CD8-positive, alpha-beta T cell (primary cell): ENCODE measurements at places on chromosomes 6 and 20.

DNA sequence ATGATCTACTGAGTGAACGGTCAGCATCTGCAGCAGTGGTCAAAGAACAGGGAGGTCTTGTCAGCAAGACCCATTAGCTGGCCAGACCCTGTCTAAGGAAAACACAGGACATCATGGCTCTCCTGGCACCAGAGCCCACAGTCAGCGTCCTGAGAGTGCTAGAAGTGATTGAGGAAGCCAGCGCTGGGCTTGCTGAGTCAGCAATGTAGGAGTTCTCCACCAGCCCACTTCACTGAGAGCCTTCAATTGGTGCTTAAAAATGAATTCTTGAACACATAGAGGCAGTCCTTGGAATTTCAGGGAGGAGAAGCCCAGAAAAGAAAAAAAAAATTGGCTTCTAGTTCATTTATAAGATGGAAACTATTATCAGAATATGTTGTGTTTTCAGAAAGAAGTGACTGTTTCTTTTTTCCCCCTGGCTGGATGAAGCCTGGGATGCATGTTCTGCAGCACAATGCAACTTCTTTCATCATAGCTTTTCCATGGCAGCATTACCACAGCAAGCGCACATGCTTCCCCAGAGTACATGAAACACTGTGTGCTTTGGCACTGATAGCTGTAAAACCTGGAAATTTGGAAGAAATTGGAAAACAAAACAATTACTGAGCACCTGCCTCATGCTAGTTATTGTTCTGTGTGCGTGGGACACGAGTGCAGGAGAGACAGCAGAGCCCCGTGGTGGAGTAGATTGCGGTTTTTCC is 899.9 kb downstream of the C6orf118 start:
- no peak for DNase-seq

GRCh38 chr6:137866200-137866913 is 702 bp upstream of the TNFAIP3 start:
- no peak for DNase-seq

- DNase-seq: no peak
Observed at GRCh38 chr6:162493917-162494316, 233.6 kb downstream of the PRKN start.

GRCh38 chr6:134003542-134003951 is 48.9 kb downstream of the SLC2A12 start:
- DNase-seq: no peak

DNA sequence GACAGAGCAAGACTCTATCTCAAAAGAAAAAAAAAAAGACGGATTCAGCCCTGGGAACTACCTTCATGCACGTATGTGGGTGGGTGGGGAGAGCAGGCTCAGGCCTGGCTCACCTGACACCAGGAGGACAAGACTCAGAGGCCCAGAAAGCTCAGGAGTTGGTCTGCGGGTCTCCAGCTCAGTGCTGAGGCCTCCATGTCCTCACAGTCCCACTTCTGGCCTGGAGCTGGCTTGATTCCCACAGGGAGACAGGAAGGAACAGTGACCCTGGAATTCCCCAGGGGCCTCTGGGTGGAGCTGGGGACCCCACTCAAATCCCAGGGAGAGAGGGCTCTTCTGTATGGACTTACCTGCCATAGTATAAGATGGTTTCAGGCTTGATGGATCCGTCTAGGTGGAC is 15.6 kb downstream of the ADA start:
- DNase-seq: no peak

- DNase-seq: no peak
Observed at GRCh38 chr6:156336733-156337132, 440.4 kb upstream of the ARID1B start.

GRCh38 chr6:112636650-112637262 is 289.6 kb downstream of the RFPL4B start:
- DNase-seq: no peak

- no peak for DNase-seq
Observed at GRCh38 chr6:113763311-113763766, 93.8 kb upstream of the MARCKS start.

GRCh38 chr6:35905841-35906498 is 14.9 kb downstream of the SRPK1 start:
- no peak for DNase-seq

DNA sequence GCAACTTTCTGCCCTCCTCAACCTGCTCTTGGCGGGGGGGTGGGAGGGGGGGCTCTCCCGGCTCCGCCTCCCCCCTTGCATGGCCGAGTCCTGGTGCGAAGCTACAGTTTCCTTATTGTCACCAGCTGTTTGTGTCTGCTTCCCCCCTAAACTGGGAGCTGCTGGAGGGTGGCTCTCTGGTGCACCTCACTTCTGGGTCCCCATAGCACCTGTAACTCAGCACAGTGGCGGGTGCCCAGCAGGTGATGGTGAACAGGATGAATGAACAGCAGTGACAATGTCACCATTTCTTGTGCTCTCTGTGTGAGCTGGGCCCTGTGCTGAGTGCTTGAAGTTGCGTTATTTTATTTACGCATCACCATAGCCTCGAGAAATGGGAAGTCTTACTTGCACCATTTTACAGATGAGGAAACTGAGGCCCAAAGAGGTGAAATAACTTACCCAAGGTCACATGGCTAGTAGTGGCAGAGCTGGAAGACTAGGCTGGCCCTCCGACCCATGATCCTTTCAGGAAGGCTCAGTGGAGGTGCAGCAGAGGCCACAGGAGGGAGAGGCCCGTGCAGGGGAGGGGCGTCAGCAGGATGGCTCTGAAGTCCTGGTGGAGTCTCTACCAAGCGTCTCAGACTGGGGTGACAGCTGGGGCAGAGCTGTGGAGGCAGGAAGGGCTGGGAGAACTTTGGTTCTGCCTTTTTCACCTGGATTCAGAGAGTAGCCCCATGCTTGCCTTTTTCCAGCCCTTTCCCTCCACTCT is 41.8 kb downstream of the SRC start:
- no peak for DNase-seq

- DNase-seq: no peak
Observed at GRCh38 chr20:48034751-48035150, 249.5 kb upstream of the SULF2 start.

- DNase-seq: no peak
Observed at GRCh38 chr6:67952121-67952520, 683.0 kb upstream of the ADGRB3 start.

DNA sequence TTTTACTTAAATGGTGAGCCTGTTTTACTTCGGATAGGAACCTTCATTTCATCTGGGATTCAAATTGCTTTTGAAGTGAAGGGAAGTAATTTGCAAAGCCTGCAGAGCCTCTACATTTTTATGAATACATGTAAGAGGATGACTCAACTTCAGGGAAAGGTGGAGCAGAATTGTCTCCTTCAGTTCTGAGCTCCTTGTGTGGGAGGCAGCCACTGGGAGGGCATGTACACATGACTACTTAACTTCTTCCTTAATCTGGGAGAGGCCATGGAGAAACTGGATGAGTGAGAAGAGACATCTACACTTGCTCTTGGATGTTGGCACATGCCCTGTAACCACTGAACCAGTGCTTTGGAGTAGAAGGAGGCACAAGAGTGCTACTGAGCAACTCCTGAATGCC is 145.1 kb upstream of the NRSN1 start:
- DNase-seq: no peak

GRCh38 chr6:52594221-52594620 is 17.4 kb upstream of the TRAM2 start:
- no peak for DNase-seq

GRCh38 chr6:45590226-45590625 is 212.5 kb upstream of the SUPT3H start:
- DNase-seq: no peak

DNA sequence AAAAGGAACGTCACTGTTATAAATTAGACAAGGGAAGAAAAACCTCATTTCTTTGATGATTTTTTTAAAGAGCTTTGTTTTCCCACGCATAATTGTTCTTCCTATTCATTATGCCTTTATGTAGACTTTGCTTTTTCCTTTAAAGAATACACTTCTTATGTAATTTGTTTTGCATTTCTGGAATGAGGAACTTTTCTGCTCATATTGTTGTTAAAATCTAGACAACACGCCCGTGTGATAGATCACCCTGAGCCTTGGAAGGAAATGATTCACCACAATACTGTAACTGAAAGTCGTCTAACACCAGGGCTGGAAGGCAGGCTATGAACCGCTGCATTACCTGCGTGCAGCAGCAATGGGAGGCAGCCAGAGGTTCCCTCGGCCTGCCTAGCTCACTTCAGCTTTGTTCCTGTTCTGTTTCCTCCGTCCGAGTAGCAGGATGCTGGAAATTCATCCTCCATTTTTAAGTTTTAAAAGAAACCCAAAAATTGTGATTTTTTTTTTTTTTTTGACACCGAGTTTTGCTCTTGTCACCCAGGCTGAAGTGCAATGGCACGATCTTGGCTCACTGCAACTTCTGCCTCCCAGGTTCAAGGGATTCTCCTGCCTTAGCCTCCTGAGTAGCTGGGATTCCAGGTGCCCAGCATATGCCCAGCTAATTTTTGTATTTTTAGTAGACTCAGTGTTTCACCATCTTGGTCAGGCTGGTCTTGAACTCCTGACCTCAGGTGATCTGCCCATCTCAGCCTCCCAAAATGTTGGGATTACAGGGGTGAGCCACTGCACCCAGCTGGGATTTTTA is 49.6 kb upstream of the ZNF217 start:
- peak; percentile 88 for DNase-seq

DNA sequence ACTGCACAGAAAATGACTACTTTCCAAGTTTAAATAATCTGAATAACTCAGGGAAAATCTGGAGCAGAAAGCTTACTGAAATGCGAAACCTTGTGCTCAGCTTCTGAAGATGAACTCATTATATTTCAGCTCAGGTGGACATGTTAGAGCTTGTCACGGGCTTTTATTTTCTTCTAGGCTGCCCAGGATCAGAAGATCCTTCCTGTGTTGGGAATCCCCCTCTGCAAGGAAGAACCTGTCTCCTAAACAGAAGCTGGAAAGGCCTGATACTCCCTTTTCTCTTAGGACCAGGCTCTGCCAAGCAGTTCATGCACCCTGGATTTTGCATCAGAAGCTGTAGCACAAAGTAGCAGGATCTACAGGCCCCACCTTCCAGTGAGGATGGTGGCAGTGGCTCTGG is 5.1 kb upstream of the SLC2A12 start:
- no peak for DNase-seq

DNA sequence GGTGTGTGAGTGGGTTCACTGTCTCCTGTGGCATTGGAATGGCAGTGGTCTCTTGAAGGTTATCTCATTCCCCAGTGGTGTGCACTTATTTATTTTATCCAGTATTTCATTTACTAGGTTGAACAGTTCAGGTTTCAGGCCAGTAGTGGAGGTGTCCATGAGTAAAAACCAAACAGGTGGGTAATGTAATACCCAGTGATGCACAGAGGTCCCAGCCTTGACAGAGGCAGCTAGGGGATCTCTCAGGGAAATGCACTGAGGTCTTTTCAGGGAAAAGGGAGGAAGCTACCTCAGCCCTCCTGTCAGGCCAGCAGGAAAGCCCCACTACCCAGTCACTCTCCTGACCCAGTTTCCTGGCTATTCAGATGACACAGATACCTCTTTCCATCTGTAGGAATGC is 403.6 kb downstream of the UTRN start:
- no peak for DNase-seq

DNA sequence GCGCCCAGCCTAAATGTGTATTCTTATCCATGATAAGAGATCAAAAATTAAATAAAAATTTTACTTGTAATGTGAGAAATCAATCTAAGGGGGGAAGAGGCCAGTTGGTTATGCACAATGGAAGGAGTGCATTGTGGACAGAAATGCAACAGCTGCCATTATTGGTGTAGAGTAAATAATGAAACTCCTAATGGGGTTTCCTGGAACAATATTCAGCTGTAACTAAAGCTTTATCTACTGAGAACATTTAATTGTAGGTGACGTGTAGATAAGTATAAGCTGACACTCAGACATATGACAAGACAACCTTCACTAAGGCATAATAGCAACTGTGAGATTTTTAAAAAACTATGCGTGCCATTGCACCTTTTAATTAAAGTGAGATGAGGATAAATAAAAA is 71.4 kb downstream of the CEP57L1 start:
- DNase-seq: no peak

DNA sequence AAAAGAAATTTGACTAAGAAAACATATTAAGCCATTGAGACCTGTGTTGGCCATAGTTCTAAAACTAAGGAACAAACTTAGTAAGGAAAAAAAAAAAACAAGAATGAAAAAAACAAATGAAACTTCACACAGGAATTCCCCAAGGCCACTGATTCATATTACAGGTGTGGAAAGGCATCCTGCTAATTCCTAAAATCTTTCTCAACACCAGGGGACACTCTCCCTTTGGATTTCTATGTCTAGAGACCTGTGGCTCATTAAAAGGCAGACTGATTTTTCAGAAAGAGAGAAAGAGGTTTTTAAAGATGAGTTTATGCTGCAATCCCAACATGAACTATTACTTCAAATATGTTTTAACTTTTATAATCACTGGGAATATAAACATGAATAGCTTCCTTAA is at the start of gene OR12D1:
Gene OR12D1 (plus strand): TSS at position 341 of the 400 bp plus-strand sequence.
- no peak for DNase-seq

DNA sequence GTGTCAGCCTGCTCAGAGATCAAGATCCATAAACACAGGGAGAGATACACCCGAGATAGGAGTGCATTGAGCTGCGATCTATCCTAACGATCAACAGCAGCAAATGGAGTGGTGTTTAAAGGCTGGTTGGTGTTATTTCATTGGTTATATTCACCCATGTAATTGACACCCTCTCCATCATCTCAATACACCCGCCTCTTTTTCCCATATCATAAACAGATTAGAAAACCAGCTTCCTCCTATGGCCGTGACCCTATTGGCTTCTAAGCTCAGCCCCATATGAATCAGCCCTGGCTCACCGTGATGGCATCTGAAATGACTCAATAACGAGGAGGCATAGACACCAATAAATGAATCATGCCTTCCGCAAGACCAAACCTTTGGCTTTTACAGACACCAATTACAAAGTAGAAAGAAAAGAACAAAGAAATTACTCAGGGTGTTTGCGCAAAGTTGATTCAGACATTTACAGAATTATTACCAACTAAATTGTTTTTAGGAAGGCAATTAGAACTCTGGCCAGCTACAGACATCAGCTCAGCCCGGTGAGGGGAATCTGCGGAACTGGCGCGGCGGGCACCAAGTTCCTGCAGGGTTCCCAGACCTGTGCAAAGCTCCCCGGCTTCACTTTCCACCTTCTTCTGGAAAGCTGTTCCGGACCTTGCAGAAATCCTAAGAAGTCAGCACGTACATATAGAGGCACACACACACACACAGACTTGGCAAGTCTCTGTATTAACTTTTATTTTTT is 11.5 kb downstream of the PMEPA1 start:
- DNase-seq: no peak

GRCh38 chr20:6583134-6583738 is 184.2 kb upstream of the BMP2 start:
- no peak for DNase-seq

DNA sequence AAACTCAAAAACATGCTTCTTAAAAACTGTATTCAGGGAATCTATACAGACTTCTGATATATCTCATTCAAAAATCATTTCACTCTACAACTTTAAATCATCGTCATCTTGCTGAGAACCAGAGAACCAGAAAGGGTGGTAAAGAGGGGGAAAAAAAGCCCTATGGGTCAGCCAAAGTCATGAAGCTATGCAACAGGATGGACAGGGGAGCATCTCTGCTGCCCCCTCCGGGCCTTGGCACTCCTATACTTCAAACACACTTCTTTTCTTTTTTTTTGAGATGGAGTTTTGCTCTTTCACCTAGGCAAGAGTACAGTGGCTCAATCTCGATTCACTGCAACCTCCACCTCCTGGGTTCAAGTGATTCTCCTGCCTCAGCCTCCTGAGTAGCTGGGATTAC is 73.5 kb upstream of the NFATC2 start:
- no peak for DNase-seq

GRCh38 chr20:59455402-59456341 is 148.7 kb upstream of the PHACTR3 start:
- no peak for DNase-seq

GRCh38 chr20:61015602-61016001 is 236.5 kb upstream of the CDH4 start:
- DNase-seq: no peak
